ENCODE measurements at places on chromosomes 11 and 22. TPM values are rescaled to one million over a fixed set of nuclear protein-coding genes. Genes with fewer than 3 reads are reported as not detected.

OR52H1 gene
- total RNA-seq, result not detected

CSF2RB gene
- not detected for total RNA-seq

BIRC3 gene
- 1.0 TPM for total RNA-seq

OR51I1 gene
- not detected for total RNA-seq

CCDC188 gene
- 0.56 TPM for total RNA-seq

PICALM gene
- 267 TPM for total RNA-seq

THY1 gene
- total RNA-seq, result 11.3 TPM

DNA sequence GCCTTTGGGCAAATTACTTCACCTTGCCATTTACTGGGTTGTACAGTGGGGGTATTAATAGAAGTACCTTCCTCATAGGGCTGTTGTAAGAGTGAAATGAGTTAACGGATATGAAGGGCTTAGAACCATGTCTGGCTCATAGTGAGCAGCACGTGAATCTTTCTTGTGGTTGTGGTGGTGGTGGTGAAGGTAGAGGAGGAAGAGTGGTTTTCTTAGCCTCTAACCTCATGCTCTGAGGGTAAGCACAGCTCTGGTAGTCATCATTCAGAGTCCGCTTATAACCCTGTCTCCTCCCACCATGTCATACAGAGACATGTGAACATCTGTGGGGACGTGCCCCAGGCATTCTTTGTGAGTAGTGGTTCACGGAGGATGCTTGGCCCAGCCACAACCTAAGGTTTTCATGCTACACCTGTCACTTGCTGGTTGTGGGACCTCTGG, 43.6 kb downstream of the TEAD1 start:
- H3K36me3 ChIP-seq, result no peaks in the 10 kb centered on the region
- H3K4me1 ChIP-seq, result peaks cover 43% of the 10 kb centered on the region
- H3K4me3 ChIP-seq, result no peak overlapping the region
- DNase-seq, result no peak
- no peak overlapping the region for H3K27ac ChIP-seq

GRCh38 chr11:110715541-110715940, 3.3 kb upstream of the ARHGAP20 start:
- no peak overlapping the region for H3K27ac ChIP-seq
- peaks cover 27% of the 10 kb centered on the region for H3K27me3 ChIP-seq
- H3K4me1 ChIP-seq, result peaks cover 20% of the 10 kb centered on the region
- H3K36me3 ChIP-seq, result no peaks in the 10 kb centered on the region
- H3K4me3 ChIP-seq, result no peak overlapping the region

DNA sequence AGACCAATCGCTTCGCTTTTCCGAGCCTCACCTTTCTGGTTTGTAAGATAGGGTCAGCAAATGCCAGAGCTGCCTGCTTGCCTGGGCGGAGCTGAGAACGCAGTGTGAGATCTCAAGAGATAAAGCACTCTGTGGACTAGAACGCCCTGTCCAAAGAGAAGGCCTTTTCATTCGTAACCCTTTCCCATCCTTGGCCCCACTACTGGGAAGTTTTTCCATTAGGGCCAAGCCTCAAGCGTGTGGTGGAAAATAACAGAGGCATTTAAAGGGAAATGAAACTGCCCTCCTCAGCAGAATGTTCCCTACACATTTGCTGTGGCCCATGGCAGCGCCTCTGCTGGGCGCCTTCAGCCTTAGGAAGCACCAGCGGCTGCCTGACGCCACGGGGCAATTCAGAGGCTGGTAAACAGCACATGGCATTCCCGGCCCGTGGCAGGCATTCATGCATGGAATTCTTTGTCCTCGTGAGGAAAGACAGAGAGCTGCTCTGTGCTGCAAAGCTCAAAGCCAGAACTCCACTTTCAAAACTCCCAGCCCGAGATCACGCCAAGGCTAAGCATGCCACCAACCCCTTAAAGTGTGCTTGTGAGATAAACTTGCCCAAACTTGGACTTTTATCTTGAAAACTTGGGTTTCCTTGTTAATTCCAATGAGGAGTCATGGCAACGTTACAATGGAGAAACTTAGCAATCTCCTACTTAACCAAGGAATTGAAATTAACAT, 38.1 kb downstream of the AHNAK start:
- H3K4me3 ChIP-seq, result peak overlapping the region; percentile 52
- H3K27ac ChIP-seq, result peak overlapping the region; percentile 94
- peaks cover 46% of the 10 kb centered on the region for H3K4me1 ChIP-seq

GRCh38 chr11:69479591-69480271, 1.7 kb upstream of the LINC01488 start:
- peaks cover 4% of the 10 kb centered on the region for H3K4me1 ChIP-seq
- DNase-seq, result no peak
- H3K36me3 ChIP-seq, result no peaks in the 10 kb centered on the region
- H3K27me3 ChIP-seq, result no peaks in the 10 kb centered on the region

DNA sequence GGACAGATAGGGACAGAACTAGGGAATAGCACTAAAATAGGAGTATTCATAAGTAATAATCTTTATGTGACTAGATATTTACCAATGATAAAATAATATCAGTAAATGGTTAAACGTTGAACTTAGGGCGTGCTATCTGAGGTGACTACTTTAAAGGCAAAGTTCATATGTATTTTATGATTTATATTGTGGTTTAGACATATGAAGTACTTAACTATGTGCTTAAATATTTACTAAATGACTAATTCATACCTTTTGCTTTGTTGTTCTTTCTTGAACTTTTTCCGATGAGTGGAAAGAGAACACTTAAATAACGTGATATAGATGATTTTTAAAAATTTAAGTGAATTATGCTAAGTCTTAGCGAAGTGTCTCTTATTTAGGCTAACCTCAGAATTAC, 14.7 kb downstream of the LUZP2 start:
- H3K27ac ChIP-seq, result no peak overlapping the region
- peaks cover 27% of the 10 kb centered on the region for H3K4me1 ChIP-seq
- DNase-seq, result no peak
- H3K27me3 ChIP-seq, result peaks cover 2% of the 10 kb centered on the region
- H3K36me3 ChIP-seq, result no peaks in the 10 kb centered on the region
- no peak overlapping the region for H3K4me3 ChIP-seq

GRCh38 chr22:48481748-48482147, 1345.9 kb downstream of the BRD1 start:
- no peak overlapping the region for H3K4me3 ChIP-seq
- peaks cover 21% of the 10 kb centered on the region for H3K4me1 ChIP-seq
- H3K27me3 ChIP-seq, result no peaks in the 10 kb centered on the region
- no peak for DNase-seq
- no peaks in the 10 kb centered on the region for H3K36me3 ChIP-seq

DNA sequence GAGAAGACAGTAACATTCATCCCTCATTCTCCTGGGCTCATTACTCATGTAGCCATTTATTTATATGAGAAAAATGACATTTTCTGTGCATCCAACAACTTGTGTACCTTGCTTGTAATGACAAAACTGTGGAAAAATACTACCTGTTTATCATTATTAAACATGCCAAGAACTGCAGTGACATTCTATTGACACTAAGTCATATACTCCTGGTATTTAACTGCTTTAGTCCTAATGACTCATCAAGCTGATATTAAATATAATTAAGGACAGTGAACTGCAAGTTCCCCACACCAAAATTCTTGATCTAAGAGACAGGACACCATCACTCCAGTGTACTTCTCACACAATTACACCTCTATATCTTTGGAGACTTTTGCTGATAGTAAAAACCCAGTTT, 1328.7 kb upstream of the RAG2 start:
- H3K4me3 ChIP-seq, result no peak overlapping the region
- H3K27me3 ChIP-seq, result no peaks in the 10 kb centered on the region
- H3K4me1 ChIP-seq, result no peaks in the 10 kb centered on the region

DNA sequence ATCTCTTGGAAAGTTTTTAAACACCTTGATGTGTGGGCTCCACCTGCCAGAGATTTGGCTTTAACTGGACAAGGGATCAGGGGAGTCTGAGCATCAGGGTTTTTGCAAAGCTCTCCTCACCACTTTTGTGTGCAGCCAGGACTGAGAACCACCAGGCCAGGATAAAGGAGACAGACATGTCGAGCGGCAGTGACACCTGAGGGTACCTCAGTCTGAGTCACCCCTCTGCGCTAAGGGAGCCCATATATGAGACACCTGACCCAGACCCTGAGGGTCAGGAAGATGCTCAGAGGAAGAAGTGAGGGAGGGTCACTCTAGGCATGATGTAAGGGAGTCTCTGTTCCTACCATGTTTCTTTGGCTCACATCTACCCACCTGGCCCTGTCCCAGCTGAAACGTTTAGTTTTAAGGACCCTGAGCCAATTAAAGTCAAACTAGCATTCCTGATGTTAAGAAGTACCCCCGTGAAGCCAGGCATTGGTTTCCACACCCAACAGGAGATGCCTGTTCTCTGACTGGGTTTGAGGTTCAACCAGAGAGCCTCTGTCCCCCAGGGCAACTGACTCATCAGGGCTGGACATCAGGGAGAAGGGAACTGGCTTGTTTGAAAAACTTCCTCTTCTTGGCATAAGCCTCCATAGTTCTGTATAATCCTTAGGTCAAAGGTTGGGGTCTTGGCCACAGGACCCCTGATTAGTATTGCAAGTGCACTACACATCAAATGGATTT, 72.4 kb upstream of the BIRC3 start:
- peaks cover 22% of the 10 kb centered on the region for H3K4me1 ChIP-seq
- no peak for DNase-seq
- H3K27me3 ChIP-seq, result no peaks in the 10 kb centered on the region

- H3K27ac ChIP-seq, result no peak overlapping the region
- no peaks in the 10 kb centered on the region for H3K4me1 ChIP-seq
- H3K4me3 ChIP-seq, result no peak overlapping the region
- peaks cover 3% of the 10 kb centered on the region for H3K27me3 ChIP-seq
- DNase-seq, result no peak
Measured at GRCh38 chr11:71199226-71199820, 53.1 kb downstream of the SHANK2 start.

- no peak for DNase-seq
- peaks cover 17% of the 10 kb centered on the region for H3K4me1 ChIP-seq
- no peak overlapping the region for H3K4me3 ChIP-seq
Measured at GRCh38 chr11:69554849-69555248, 73.4 kb downstream of the LINC01488 start.

DNA sequence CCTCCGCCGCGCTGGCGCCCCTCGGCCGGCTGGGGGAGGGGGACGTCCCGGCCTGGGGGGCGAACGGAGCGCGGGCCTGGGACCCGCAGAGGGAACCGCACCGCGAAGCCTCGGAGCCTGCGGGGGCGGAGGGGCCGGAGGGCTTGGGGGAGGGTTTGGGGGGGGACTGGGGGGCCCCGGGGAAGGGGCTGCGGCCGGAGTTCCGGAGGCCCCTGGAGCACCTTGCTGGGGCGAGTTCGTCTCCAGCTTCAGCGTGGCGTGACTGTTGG, 261 bp upstream of the SCT start:
- H3K36me3 ChIP-seq, result no peaks in the 10 kb centered on the region
- DNase-seq, result no peak
- H3K27me3 ChIP-seq, result no peaks in the 10 kb centered on the region

DNA sequence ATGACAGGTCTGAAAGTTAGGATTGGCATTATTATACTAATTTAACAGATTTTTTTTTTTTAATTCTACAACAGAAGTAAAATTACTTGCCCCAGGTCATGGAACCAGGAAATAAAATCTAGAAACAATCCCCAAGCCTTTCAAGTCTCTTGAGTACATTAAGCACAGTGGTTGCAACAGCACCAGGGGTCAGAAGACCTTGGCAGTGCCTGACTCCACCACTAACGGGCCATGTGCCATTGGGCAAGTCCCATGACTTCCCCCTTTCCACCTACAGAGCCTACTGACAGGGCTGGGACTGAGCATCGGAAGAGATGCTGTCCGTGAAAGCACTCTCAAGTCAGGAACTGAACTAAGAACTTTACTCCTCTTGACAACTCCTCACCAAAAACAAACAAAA, 98.6 kb upstream of the AKIP1 start:
- H3K4me1 ChIP-seq, result peaks cover 11% of the 10 kb centered on the region
- no peak overlapping the region for H3K4me3 ChIP-seq
- peaks cover 5% of the 10 kb centered on the region for H3K36me3 ChIP-seq
- DNase-seq, result no peak
- peak overlapping the region; percentile 96 for H3K27ac ChIP-seq

All from osteocyte (in vitro differentiated cells).